Osteoblast (primary cell): ENCODE measurements at places on chromosomes 2 and 18. TPM values are rescaled to one million over a fixed set of nuclear protein-coding genes. Genes with fewer than 3 reads are reported as not detected.

MXD1 gene
- total RNA-seq, result 13.8 and 14.5 TPM in 2 replicates

COL6A3 gene
- total RNA-seq, result 4,017 and 4,247 TPM in 2 replicates

GALNT13 gene
- total RNA-seq, result under 0.01 and 0.36 TPM in 2 replicates

SCN3A gene
- 0.59 and 0.72 TPM in 2 replicates for total RNA-seq

COX7A2L gene
- 215 and 237 TPM in 2 replicates for total RNA-seq

SLC4A3 gene
- 2.5 and 3.8 TPM in 2 replicates for total RNA-seq
